ENCODE measurements at places on chromosomes 6 and 20.

DNA sequence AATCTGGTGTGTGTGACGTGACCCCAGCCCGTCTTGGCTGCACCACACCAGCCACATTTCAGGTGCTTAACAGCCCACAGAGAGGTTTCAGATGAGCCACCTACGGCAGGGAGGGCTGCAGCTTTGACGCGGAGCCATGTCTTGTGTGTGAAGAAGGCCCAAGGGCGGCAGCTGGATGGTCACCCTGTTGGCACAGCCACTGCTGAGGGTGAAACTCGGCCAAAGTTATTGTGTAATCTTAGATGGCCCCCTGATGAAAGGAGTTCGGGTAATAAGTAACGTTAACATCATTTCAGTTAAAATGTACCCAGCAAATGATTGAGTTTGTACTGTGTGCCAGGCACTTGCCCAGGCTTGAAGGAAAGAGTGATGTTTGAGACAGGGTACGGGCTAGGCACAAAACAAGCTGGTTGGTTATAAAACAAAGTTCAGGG, 97.2 kb downstream of the SSR1 start:
- DNase-seq, result no peak

GRCh38 chr6:73898599-73898998, 202.6 kb downstream of the CD109 start:
- no peak for DNase-seq

- peak; percentile 73 for DNase-seq
Observed at GRCh38 chr6:27188885-27189418, 58.5 kb upstream of the PRSS16 start.

DNA sequence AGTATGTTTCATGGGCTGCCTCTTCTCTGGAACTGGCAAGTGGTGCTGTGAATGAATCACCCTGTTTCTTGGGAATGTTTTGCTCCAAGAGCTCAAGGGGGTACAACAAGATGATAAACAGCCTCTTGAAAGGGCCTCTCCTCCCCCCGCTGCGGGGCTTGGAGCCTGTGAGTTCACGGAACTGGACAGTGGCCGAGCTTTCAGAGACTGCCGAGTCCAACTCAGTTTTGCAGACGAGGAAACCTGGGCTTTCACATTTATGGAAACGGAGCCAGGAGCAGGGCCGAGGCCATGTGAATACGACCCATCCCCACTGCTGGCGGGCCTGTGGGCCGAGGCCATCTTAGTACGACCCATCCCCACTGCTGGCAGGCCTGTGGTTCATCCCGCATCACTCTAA, 18.2 kb upstream of the SRC start:
- no peak for DNase-seq
